ENCODE measurements at places on chromosomes 2 and 18. TPM values are rescaled to one million over a fixed set of nuclear protein-coding genes. Genes with fewer than 3 reads are reported as not detected.

- DNase-seq, result no peak
Measured at GRCh38 chr2:66516499-66516898, 81.6 kb downstream of the MEIS1 start.

GRCh38 chr2:96356889-96357288 is 21.3 kb downstream of the NCAPH start:
- no peak for DNase-seq

GRCh38 chr2:39171621-39172020 is 50.8 kb upstream of the SOS1 start:
- no peak for DNase-seq

DNA sequence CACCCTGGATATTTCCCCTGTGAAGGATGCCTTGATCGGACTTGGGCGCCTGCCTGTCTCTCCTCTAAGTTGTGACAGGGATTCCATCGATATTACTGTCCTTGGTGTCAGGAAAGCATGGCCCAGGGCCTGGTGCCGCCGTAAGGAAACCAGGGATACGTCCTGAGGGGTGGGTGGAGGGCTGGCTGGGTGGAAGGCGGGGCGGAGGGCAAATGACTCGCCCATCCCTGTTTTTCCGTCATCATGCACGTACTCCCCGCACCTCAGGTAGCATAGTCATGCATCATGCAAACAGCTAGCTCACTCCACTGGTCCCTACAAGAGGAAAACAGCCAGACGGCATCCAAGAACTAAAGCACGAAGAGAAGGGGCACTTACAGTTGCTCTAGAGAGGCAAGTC is 57.1 kb downstream of the PXDN start:
- peak; percentile 78 for DNase-seq

GRCh38 chr2:56108806-56109205 is 75.0 kb upstream of the CCDC85A start:
- DNase-seq, result no peak

DNA sequence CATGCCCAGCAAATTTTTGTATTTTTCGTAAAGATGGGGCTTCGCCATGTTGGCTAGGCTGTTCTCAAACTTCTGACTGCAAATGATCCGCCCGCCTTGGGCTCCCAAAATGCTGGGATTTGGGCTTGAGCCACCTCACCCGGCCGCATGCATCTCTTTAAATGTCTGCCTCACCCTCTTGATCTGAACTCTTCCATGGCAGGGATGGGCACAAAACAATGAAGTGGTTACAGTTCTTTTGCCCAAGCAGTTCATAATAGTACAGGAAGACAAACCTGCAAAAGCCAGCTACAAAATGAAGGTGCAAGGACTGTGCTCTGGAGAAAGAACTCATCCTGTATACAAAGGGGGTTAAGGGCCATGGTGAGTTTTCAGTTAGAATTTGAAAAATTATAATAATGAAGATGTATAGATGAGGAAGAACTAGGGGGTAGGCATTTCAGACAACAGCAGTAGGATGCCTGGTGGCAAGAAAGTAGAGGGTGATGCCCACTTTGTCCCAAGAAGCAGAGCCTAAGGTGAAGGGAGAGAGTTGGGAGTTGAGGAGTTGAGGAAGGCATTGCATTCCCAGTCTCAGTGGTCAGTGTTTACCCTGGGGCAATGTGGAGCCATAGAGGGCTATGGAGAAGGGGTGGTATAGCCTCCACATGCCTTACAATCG is 160.8 kb upstream of the MYCN start:
- DNase-seq, result no peak

Gene GCC2
- 39.5 TPM for total RNA-seq

Gene MAP3K19
- not detected for total RNA-seq

- DNase-seq, result no peak
Measured at GRCh38 chr2:235643680-235644511, 150.1 kb downstream of the AGAP1 start.

Gene SERPINB10
- 0.30 TPM for total RNA-seq

DNA sequence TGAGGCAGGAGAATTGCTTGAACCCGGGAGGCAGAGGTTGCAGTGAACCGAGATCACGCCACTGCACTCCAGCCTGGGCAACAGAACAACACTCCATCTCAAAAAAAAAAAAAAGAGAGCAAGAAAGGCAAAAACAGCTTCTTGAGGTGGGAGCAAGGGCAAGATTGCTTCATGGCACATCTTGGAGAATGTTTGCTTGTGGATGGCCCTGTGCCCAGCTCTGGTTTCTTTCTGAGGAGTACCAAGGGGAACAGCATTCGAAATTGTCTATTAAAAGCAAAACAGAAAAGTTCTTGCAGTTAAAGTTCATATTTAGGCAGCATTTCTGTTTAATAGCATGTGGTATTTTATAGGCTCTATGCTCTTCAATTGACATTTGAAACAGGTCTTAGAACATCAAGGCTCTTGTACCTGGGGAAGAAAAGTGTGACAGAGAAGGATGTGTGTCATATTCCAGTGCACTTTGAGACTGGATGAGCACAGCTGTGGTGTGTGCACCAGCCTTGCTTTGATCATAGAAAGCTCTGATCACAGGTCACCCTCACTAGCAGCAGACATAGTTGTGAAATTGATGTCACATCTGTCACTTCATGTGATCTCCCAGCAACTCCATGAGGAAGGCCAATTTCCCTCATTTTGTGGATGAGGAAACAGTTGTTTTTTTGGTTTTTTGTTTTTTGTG is 154.3 kb downstream of the UXS1 start:
- DNase-seq, result no peak

- no peak for DNase-seq
Measured at GRCh38 chr18:44579028-44579702, 101.5 kb upstream of the SETBP1 start.

DNA sequence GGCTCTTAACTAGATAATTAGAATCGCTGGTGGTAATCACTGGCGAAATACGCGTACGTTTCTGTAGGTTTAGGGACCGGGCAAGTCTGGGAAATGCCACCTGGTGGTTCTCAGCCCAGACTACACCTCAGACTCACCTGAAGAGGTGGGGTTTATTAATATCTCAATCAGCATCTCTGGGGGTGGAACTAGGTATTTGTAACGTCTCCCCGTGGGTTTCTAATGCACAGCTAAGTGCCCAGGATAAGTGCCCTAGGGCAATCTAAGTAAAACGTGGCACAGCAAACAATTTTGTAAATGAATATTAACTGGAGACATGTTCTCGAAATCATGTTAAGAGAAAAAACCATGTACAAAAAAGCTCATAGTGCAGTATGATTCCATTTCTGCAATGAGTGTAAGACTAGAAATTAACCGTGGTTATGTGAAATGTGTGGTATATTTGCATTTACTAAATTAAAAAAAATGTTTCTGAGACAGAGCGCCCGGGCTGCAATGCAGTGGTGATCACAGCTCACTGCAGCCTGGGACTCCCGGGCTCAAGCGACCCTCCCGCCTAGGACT is 760 bp upstream of the CNOT11 start:
- DNase-seq, result no peak

- DNase-seq, result peak; percentile 75
Measured at GRCh38 chr2:2827046-2827636, 496.1 kb upstream of the MYT1L start.

- DNase-seq, result no peak
Measured at GRCh38 chr18:50057009-50057408, 137.9 kb downstream of the MYO5B start.

- peak; percentile 82 for DNase-seq
Measured at GRCh38 chr18:55300421-55300935, 287.5 kb downstream of the TCF4 start.

DNA sequence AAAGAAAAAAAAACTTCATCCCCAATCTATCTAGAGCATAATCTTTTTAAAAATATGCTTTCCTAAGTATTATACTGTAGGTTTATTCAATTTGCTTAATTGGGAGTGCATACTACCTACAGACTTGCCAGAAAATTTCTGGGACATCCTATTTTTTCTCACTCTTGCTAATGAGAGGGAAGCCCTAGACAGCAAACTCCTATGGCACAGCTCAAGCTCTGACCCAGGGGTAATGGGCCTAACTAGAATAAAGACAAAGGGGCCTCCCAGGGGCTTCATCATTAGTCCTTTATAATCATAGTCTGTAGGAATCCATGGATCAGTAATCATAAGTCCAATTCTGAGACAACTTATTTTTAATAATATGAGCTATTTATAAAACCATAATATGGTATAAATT is 142.6 kb upstream of the ITGA4 start:
- DNase-seq, result no peak

Gene UPP2
- not detected for total RNA-seq

DNA sequence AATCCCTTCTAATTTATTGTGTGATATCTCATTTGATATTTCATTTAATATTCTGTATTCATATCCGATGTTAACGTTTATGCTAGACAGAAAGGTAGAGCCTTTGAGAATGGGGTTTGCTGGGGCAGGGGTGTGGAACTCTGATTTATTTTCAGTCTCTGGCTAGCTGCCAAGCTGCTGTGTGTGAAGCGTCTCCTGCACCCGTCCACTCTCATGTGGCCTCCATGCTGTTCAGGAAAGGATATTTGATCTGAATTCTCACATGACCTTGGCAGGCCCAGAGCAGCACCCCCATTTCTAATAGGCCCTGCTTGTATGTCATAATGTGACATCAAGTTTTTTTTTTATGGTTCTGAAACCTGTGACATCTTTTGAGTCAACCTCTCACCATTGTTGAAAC is 1.6 kb downstream of the IL1R1 start:
- no peak for DNase-seq

GRCh38 chr2:152433289-152433688 is 98.3 kb downstream of the FMNL2 start:
- DNase-seq, result no peak

Gene ANKAR
- 3.0 TPM for total RNA-seq

GRCh38 chr2:178070824-178071223 is 1.8 kb downstream of the PDE11A start:
- DNase-seq, result no peak

DNA sequence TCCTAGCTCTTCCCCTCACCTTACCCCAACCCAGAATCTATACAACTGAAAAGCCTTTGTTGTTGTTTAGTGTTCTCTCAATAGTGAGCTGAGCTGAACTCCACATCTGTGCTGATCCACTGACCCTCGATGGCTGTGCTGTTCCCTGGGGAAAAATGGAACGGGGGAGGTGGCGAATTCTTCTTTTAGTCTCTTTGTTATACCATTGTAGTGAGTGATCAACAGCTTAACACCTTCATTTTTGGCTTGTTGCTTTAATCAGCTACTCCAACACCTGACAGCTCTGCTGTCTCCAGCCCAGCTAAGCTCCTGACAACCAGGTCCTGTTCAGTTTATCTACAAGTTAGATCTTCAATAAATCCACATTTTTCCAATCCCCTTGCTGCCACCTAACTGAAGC is 25.7 kb downstream of the PLA2R1 start:
- DNase-seq, result no peak

DNA sequence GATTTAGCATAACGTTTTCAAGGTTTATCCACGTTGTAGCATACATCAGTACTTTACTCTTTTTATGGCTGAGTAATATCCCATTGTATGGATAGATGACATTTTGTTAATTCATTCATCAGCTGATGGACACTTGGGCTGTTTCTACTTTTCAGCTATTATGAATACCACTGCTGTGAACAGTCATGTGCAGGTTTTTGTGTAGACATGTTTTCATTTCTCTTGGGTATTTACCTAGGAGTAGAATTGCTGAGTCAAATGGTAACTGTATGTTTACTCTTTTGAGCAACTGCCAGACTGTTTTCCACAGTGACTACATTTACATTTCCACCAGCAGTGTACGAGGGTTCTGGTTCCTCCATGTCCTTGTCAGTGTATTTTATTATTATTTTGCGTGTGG is 33.9 kb downstream of the COX7A2L start:
- no peak for DNase-seq

- DNase-seq, result peak; percentile 55
Measured at GRCh38 chr2:222709191-222709891, 37.9 kb downstream of the MOGAT1 start.

GRCh38 chr2:24886691-24887304 is 33.2 kb downstream of the ADCY3 start:
- DNase-seq, result no peak

Gene SERPINE2
- 1.8 TPM for total RNA-seq

DNA sequence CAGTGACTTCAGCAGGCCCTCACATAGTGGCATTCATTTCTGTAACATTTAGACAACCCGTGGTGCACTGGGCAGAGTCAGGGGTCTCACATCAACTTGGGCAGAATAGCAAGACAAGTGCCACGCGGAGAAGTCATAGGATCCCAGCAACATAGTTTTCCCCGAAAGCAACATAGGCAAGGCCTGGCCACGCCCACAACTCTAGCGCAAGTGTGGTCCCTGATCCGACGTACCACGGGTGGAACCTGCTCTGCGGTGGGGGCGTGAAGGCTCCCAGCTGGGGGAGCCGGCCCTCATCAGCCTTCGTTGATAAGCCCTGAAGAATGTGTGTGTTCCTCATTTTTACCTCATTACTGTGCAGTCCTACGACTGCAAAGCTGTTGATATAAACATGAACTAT is 261.2 kb downstream of the EIPR1 start:
- no peak for DNase-seq

GRCh38 chr2:178241844-178242551 is 47.7 kb downstream of the OSBPL6 start:
- DNase-seq, result no peak
